ENCODE measurements at places on chromosomes 16 and 17.

GRCh38 chr17:17749921-17750320, 68.7 kb downstream of the RAI1 start:
- DNase-seq: no peak

DNA sequence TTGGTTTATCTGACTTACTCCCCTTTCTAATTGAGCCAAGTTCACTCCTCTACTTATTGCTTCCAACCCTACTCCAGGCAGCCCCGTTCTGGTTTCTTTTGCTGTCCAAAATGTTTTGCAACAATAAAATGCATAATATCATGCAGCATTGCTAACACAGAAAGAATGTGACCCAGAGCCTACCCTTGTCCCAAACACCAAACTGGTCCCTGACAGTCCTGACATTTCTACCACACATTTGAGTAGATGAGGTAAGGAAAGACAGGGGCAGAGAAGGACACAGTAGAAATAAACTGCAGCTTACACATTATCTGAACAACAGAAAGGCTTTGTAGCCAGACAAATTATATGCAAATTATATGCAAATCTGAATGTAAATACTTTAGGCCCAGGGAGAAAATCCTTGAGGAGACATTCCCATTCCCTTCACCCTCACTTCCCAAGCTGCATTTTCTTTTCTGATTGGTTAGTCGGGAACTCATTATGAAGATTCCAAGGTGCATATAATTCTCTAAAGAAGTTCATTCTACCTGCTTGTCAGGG, 31.6 kb downstream of the SOX9 start:
- DNase-seq: no peak

- DNase-seq: no peak
These were observed 86.2 kb upstream of the CDC42EP4 start for GRCh38 chr17:73397856-73398540.

- no peak for DNase-seq
These were observed 113.9 kb downstream of the AMFR start for GRCh38 chr16:56311208-56312027.

DNA sequence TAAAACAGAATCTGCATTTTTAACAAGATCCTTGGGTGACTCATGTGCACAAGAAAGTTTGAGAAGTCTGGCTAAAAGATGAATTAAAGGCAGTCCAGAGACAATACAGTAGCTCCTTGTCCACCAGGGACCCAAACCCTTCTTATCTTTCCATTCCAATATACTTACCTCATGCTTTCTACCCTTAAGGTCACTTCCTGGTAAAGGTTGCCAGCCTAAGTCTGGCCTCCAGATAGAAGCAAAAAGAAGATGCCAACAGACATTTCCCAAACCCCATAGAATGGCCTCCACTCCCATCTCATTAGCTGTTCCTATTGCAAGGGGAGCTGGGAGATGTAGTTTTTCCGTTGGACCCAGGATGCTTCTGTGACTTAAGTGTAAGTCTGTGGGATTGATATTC, 101.4 kb upstream of the XYLT1 start:
- no peak for DNase-seq

DNA sequence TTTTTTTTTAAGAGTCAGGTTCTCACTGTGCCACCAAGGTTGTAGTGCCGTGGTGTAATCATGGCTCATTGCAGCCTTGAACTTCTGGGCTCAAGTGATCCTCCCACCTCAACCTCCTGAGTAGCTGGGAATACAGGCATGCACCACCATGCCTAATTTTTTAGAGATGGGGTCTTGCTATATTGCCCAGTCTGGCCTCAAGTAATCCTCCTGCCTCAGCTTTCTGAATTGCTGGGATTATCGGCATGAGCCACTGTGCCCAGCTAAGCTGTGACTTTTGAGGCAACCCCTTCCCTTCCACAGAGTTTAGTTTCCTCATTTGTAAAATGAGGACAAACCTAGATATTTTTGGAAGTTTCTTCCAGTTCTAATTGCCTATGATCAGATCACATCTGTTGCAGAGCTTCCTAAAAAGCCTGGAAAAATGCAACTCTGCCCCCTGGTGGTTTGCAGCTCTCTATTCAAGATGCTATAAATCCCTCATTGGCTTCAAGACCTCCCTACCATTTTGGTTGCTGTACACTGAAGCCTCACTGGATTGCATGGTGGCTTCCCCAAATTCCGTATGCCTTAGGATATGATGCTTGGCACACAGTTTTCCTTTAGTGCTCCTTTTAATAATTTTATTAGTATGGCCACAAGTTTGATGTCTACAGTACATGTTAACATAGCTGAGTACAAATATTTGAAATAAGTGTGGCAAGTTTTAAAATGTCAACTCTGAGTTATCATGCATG, 19.3 kb downstream of the GDE1 start:
- no peak for DNase-seq

DNA sequence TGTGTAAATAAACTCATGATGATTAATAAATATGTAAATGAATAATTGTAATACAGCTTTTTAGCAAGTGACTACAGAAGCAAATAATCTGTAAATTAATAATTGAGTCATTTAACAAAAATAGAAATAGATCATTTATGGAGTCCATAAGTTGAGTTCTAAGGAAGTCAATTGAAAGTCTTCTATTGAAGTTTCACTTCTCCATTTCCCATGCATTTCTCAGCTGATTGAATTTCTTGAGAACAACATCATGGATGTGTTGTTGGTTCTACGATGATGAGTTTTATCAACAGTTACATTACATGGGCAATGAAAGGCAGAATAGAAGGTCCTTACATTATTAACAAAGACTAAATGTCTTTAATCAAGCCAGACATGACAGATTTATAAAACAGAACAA, 290.4 kb downstream of the MAP2K6 start:
- no peak for DNase-seq

DNA sequence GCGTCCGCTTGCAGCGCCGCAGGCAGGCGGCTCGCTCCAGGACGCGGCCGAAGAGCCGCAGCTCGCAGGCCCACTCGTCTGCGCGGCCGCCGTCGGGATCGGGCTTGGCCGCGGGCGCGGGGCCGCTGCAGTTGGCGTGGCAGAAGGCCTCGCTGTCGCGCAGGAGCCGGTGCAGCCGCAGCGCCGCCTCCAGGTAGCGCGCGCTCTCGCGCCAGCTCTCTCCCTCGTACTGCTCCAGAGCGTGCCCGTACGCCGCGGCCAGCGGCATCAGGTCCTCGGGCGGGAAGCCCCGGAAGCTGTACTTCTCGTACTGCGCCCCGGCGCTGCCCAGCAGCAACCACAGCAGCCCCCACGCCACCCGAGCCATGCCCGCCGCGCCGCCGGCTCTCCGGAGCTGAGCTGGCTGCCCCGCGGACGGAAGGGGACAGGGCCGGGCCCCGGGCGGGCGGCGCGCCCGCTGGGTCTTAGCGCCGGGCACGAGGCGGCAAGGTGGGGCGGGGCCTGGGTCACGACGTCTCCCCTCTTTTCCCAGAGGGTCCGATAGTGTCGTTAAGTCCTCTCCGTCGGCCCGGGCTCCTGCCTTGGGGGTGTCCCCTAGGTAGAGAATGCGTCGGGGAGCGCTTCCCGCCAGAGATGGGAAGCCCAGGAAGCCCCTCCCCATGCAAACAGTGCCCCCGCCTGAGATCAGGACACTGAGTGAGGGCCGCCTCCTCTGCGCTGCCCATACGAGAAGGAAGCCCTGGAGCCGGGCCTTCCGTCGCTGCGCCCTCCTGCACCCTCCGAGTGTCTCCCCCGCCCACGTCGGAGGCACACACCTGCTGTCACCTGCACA, at the start of gene P3H4:
P3H4 (minus strand) TSS at position 401 of the 832 bp plus-strand sequence; CDS start at position 367, 34 bp downstream.
- DNase-seq: no peak

- no peak for DNase-seq
These were observed 42.6 kb upstream of the ZCCHC14 start for GRCh38 chr16:87535457-87535854.

- DNase-seq: no peak
These were observed 2.9 kb downstream of the CLUH start for GRCh38 chr17:2708585-2709182.

GRCh38 chr17:82979718-82980117, 99.7 kb upstream of the METRNL start:
- no peak for DNase-seq

- DNase-seq: no peak
These were observed 17.0 kb downstream of the SMTNL2 start for GRCh38 chr17:4601326-4601725.

DNA sequence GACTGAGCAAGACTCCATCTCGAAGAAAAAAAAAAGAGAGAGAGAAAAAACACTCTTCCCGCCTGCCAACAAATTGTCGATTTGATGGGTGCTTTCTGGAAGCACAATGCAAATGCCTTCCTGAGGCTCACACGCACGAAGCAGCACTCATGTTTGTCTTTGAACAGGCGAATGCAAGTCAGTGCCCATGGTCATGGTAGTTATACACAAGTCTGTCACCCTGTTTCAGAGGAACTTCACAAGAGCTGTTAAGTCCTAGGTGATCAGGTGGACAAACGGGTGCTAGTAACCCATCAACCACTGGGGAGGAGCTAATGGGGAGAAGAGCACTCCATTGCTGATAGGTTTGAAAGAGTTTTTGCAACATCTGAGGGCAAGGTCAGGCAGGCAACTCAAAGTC, 6.5 kb upstream of the DNAI2 start:
- DNase-seq: no peak

- DNase-seq: no peak
These were observed 17.5 kb downstream of the GP2 start for GRCh38 chr16:20309786-20310185.

DNA sequence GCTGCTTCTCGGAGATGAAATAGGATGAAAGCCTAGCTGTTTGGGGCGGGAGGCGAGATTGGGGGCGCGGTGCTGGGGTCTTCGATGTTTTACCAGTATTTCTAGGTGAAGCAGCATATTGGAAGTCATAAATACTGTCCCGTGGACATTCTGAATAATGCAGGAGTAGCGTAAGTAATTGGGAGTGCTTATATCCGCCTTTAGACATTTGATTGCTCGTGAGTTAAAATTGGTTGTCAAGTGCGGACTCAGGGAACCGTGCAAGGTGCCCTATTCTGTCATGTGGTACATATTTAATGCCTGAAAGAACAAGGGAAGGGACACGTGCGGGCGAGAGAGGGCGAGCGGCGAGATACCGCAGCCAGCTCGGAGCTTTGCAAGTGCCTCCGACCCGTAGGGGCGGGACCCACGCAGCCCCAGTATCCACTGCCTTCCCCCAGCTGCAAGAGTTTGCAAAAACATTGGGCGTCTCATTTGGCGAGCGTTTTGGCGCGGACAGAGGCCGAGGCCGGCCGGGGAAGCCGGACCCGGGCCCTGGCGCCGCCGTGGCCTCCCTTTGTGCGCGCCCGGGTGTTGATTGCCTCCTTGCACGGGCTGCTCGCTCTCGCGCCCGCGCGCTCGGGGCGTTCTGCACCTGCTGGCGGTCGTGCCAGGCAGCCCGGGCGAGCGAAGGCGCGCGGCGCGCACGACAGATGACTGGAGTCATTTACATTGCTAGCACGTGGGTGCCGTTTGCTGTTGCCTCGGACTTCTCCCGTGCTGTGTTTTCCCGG, 849.8 kb upstream of the RBFOX1 start:
- DNase-seq: no peak

DNA sequence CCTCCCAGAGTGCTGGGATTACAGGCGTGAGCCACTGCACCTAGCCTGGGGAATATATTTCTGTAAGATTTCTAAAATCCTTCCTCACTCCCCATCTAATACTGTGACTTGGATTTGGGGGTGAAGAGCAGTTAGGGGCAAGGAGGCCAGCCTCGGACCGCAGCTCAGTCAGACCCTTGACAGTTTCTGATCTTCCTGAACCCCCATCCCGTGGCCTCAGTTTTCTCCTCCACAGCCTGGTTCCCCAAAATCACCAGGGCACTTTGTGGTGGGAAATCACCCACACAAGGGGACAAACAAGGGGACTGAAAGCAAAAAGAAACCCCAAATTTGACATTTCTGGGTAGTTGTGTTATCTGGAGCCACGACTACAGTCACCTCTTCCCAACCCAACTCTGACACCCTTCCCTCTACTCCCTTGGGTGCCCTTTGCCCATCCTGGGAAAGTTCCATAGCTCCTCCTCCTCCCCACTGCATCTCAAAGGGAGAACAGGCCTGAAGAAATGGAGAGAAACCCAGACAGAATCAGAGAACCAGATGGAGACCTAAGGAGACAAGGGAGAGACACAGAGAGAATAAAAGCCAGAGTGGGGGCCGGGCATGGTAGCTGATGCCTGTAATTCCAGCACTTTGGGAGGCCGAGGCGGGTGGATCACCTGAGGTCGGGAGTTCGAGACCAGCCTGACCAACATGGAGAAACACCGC, 2.8 kb upstream of the STAT5A start:
- DNase-seq: no peak

DNA sequence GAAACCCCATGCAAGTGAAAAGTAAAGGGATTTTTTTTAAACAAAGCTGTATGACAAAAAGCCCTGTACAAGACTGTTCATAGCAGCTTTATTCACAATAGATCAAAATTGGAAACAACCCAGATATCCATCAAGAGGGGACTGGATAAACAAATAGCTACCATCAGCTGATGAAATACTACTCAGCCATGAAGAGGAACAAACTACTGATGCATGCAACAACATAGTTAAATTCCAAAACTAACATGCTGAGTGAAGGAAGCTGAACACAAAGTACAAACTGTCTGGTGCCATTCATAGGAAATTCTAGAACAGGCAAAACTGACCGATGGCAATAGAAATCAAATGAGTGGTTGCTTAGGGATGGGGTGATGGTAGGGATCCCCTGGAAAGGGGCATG, 15.1 kb downstream of the FOXJ1 start:
- no peak for DNase-seq

DNA sequence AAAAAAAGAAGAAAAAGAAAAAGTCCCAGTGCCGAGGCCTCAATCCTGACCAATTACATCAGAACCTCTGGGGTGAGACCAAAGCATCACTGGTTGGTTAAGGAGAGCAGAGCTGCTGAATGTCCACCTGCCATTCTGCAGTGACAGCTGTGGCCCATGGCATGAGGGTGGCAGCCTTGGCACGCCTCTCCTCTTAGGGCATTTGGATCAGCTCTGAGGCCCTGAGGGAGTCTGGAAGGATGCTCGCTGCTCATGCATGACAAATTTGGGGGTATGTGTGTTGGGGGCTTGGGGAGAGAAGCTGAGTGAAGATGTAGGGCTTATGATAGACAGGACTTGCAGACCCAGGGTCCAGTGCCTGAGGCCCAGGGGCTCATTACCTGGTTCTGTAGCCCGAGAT, 26.3 kb downstream of the MYLK3 start:
- DNase-seq: no peak

Measured in right renal pelvis (tissue), 4 donors.